ENCODE measurements at places on chromosomes 7 and 10.
A peak's percentile ranks its signal among the peaks of the same experiment; 100 is the strongest.

GRCh38 chr7:2530071-2530987 lies 10.8 kb downstream of the LFNG start:
- DNase-seq = peak; percentile 47

DNA sequence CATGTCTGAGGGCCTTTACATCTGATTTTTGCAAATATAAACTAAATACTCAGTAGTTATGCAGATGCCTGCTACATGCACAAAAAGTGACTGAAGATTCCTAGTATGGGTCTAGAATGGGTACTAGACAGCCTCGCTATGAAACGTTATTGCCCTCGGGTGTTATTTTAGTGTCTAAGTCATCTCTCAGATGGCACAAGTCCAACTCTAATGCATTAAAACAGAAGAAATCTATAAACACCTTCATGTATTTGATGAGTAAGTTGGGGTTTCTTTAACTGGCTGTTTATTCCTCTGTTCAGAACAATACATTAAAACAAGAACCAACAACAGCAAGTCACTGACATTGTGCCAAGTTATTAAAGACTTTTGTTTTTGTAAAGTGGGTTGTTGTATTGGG lies 41.6 kb downstream of the TEX36 start:
- DNase-seq = no peak

- no peak for DNase-seq
Measured at GRCh38 chr10:32266979-32267378, 80.0 kb downstream of the EPC1 start.

DNA sequence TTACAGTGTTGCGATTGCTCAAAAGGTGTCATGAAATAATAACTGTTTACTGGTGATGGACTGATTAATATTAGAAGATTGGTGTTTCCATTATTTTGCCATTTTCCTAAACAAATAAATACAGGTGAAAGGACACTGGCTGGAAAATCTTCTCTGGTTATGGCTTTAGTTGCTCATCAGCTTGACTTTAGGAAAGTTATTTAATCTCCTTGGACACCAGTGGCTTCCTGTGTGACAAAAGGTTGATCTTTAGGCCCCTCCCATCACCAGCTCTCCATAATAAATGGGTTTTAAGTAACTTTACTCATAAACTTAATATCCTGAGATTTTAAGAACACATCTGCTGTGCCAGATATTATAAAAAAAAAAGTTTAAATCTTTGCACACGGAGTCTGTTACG lies 737 bp downstream of the CABCOCO1 start:
- no peak for DNase-seq

GRCh38 chr10:98589691-98590090 lies 143.0 kb upstream of the HPS1 start:
- DNase-seq = no peak

GRCh38 chr7:155352753-155353115 lies 55.1 kb downstream of the INSIG1 start:
- DNase-seq = no peak

DNA sequence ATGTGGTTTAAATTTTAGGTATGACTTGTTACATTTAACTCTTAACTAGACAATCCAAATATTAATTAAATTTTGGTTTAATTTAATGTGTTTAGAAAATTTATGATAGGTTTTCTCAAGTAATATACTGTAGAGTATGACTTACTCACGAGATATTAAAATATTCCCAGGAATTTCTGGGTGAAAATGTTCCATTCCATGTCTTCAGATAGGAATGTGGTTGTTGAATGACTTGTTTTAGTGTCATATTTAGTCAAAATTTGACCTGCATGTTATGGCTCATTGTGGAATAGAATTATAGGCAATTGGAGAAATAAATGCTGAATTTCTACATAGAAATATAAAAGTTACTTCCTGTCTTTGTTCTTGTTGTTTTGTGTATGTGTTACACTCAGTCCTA lies 46.7 kb downstream of the SHOC2 start:
- DNase-seq = no peak

DNA sequence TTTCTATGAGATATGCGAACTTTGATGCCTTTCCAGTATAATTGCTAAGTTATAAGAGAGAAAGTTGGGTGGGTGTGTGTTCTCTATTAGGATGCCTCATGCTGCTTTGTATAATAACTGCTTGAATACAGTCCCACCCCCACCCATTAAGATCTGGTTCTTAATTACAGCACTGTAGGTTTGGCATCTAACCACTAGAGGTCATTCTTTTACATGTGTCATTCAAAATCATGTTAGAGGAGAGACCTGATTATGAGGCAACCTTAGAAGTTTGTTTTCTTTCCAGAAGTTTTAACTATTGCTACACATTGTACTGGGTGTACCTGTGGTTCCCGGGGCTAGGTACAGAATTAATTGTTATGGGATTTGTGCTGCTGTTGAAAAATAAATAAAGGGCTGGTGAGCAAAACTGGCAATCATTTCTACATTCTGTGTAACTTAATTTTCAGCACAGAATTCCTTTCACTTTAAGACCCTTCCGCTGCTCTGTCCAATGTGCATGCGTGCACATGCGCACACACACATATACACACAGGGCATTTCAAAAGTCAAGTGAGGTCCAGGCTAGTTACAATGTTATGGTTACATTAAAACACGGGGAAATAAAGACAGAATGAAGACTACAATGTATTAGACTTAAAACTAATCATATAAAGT lies 1156.3 kb downstream of the SORCS3 start:
- peak; percentile 52 for DNase-seq

GRCh38 chr10:100874702-100875483 lies 37.9 kb upstream of the SLF2 start:
- no peak for DNase-seq

GRCh38 chr10:100807241-100807951 lies 62.0 kb downstream of the PAX2 start:
- no peak for DNase-seq

- DNase-seq = no peak
Measured at GRCh38 chr10:14698111-14698828, 76.4 kb downstream of the FAM107B start.

DNA sequence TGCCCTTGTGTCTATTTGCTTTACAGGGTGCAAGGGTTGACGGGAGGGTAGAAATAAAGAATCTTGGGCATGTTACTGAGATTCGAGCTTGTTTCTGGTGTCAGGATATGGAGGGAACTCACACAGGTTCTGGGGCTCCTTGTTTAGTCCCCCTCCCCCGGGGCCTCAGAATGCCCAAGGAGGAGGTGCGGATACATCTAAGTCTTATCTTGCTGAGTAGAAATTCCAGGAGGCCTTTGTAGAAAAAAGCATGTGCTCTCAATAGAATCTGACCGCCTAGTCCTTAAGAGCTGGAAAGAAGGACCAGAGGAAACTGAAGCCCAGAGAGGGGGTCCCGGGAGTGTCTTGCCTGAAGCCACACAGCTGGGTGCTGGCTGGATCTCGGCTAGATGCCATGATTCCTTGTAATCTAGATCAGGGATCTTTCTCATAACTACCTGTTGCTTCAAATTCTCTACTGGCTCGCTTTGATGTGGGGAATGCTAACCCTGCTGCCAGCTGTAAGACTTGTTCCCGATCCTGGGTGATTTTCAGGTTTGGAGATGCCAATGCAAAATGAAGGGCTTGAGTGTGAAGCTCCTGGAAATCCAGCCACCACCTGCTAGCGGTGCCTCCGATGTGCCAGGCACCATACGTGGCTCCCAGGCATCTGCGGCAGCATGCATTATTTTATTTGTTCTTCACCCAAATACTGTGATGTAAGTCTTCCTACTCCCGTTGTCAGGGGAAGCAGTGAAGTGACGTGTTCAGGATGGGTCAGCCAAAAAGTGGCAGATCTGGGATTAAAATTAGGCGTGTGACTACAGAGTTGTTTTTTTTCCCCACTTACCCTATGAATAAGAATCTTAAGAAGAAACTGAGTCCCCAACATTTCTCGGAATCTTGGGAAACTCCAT lies 226.0 kb downstream of the TCF7L2 start:
- DNase-seq = no peak

DNA sequence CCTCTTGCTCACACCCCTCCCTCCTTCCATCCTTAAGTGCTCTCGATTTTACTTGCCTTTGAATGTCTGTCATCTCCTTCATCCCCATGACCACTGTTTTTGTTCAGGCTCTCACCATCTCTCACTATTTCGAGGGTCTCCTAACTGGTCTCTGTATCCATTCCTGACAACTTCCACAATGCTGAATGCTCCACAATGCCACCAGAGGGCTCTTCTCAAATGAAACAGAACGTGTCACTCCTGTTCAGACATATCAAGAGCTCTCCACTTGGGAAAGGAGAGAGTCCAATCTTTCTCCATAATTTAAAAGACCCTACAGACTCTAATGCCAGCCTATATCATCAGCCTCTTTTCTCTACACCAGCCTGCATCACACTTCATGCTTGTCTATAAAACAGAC lies 9.0 kb upstream of the SLC13A1 start:
- DNase-seq = no peak

DNA sequence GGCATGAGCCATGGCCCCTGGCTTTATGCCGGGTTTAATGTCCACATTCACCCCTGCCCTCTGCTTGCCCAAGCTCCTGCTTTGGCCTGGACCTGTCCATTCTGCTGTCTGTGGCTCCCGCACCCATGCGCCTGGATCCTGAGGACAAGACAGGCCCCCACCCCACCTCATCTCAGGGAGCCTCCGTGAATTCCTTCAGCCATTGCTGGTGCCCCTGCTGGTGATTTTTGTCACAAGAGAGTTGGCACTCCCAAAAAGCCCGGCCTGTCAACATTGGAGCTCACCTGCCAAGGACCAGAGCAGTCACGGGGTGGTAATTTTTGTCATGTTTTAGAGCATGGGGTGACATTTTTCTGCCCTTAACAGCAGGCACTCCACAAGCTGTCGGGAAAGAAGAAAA lies 127.5 kb upstream of the PLXNA4 start:
- DNase-seq = no peak

GRCh38 chr7:7739204-7740036 lies 21.0 kb upstream of the RPA3 start:
- no peak for DNase-seq

- no peak for DNase-seq
Measured at GRCh38 chr7:69880840-69881239, 282.6 kb downstream of the AUTS2 start.

DNA sequence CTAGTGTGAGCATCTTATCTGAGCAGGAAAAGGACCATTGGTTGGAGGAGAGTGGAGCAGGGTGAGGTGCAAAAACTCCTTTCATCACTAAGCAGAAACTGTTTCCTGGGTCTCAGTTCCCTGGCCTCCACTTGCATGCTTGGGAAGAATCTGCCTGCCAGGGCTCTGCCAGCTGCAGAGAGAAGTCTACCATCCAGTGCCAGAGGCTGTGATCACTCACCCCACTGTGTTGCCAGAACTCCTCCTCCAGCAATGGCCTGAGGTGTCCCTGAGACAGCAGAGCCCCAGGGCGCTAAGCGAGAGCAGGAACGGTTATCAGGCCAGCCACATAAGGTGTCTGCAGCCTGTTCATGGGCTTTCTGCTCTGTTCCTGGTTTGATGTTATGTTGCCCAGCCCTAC lies 991.4 kb downstream of the CCSER2 start:
- no peak for DNase-seq

GRCh38 chr7:44966731-44967538 lies 11.9 kb downstream of the MYO1G start:
- DNase-seq = no peak

- no peak for DNase-seq
Measured at GRCh38 chr10:47323636-47324296, 1.5 kb downstream of the GDF2 start.

DNA sequence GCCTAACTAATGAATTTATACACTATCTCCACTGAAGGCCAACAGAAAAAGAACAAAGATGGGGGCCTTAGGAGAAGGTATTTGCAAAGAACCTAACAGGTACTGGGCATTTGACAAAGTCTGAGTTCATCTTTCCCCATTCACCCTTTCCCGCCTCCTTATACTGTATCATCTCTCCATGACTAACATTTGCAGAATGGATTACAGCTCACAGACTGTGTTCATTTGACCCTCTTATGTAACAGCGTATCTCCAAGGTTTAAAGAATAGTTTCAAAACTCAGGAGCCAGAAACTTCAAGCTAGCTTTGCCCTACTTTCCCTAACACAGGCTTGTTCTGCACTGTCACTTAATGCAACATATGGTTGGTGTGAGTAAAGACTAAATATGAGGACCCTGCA lies 238.7 kb upstream of the CELF2 start:
- DNase-seq = no peak

DNA sequence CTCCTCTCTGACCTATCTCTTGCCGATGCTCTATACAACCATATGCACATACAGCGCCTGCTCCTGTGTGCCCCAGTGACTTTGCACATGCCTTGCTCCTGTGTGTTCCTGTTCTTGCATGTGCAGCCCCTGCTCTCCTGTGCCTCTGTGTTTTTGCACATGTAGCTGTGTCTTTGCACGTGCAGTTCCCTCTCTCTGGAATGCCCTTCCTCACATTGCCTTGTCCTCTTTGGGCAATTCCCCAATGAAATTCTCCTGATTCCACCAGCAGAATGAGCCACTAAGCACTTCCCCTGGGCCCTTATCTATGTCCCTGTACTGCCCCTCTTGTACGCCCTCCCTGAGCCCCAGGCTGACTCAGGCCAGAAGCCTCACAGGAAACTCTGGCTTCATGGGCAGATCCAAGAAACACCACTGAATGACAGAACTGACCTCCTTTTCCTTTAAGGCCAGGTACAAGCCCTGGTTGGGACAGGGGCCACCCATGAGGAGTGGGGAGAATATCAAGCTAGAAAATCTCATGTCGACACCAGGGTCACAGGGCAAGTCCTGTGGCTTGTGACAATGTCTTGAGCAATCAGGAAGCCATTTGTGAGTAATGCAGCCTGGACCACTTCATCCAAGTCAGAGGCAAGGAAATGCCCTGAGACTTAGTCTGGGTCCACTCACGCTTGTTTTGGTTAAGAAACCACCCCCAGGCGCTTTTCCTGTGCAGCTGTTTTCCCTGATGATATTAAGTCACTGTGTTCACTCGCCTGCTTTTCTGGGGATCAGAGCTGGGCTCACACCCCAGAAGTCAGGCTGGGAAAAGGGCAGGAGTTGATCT lies 1.9 kb upstream of the ARHGAP22 start:
- no peak for DNase-seq

DNA sequence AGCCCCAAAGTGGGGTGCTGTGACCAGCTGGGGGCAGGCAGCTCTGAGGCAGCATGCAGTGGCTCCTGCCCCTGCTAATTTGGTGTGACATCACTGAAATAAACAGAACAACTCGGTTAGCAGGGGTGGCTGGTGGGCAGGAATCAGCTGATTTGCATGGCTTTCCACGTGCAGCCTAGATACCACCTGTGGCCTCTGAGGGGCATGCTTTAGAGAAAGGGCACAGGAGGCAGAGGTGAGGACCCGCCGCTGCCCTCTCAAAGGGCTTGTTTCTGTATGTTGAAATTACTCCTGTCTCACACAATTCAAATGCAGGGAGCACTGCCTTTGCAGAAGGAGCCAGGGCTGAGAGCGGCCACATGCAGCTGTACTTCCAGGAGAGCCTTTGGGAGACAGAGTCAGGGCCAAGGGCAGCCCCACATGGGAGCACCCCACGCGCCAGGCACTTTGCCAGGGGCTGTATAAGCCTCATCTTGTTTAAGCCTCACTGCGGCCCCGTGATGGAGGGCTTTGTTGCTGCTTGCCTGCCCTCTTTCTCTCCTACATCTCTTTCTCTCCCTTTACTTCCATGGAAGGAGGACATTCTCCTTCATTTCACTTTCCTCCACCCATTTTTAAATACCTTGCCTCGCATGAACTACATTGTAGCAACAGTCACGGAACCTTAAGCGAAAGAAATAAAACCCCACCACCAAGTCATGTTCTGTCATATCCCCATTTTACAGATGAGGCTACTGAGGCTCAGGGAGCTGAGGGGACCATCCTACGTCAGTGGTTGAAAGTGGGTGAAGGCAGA lies 137.7 kb downstream of the ZMIZ1 start:
- no peak for DNase-seq

- no peak for DNase-seq
Measured at GRCh38 chr10:70367195-70367796, 15.1 kb downstream of the LRRC20 start.

- no peak for DNase-seq
Measured at GRCh38 chr7:157667261-157667660, 330.5 kb downstream of the DNAJB6 start.
